ENCODE measurements at places on chromosomes 2 and 18. TPM values are rescaled to one million over a fixed set of nuclear protein-coding genes. Genes with fewer than 3 reads are reported as not detected.

DNA sequence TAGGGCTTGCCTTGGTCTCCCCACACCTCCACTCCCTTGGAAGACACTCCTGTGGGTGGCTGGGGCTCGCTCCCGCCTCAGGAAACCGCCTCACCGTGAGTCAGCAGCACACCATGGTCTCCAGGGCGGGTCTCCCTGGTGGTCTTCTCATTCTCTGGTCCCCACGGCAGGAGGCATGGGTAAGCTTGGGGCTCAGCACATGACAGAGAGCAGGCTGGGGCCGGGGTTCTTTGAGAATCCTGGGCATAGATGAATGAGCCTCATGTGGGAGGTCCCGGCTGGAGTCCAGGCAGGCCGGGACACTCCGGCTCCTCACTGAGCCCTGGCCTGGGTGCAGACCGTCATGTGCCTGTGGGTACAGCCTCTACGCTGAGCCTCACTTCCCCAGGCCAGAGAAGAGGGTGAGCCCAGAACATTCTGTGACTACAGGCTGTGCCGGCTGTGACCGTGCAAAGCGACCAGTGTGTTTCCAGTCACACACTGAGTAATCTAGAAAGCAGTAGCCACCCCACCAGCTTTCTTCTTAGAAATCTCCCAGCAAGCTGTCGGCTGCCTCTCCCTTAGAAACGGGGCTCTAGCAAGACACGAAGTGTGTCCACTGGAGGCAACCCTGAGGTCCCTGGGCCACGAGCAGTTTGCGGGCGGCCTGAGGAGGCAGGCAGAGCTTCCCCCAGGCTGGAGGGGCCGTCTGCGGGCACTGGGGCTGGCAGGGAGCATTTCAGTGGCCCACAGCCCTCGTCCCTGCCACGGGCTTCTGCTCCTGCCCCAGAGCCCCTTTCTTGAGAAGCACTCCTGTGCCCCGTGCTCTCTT lies 93.1 kb downstream of the RHOB start:
- no peak for DNase-seq

Gene CIB4
- polyA plus RNA-seq = not detected

- DNase-seq = peak; percentile 68
These were observed 53.9 kb downstream of the PRKRA start for GRCh38 chr2:178397002-178397605.

DNA sequence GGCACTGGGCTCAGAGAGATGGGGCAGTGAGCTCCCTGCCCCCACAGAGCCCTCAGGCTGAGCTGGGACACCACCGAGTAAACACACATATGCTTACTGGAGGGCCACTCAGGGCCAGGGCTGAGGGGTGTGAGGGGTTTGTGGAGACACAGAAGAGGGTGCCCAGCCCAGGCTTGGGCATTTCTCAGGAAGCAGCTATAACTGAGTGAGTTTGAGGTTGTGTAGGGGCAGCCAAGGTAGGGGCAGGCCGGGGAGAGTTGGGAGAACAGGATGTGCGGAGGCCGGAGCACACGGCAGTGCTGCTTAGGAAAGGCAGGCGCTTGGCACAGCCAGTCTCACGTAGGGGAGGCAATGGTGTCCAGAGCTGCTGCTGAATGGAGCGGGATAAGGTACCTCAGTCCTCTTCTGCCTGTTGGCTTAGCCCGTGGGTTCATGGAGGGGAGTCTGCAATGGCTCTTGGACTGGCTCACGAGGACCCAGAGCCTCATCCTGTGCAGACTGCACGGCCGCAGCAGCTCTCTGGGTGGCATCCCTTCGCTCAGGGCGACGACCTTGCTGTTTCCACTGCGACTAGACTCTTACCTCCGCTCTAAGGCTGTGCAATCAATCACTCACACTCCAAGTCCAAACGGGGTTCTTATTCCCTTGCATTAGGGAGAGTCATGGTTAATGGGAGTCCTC lies 466.1 kb upstream of the HS6ST1 start:
- no peak for DNase-seq

Gene RNF152
- polyA plus RNA-seq = 4.4 TPM

GRCh38 chr18:37551249-37551648 lies 14.3 kb downstream of the CELF4 start:
- no peak for DNase-seq

GRCh38 chr18:46676182-46676835 lies 19.3 kb upstream of the LOXHD1 start:
- no peak for DNase-seq

Gene ASB18
- not detected for polyA plus RNA-seq

DNA sequence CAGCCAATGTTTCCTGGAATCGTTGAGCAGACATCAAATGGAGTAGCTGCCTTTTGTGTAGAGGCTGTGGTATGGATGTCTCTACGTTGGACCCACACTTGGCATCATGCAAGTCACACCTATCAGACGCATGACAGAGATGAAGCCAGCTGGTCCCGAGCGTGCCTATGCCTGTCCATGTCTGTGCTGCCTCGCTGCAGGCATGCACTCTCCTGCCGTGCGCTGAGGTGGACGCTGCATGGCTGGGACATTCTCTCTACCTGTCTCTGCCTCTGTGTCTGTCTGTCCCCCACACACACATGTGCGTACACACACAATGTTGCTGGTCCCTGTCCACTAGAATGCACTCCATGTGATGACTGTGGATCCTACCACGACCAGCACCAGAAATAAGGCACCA lies 514.2 kb upstream of the MYT1L start:
- DNase-seq = no peak

Gene TMEM163
- polyA plus RNA-seq = 25.0 TPM

- DNase-seq = no peak
These were observed 20.4 kb downstream of the MBP start for GRCh38 chr18:77111951-77112746.

Gene GAL3ST2
- polyA plus RNA-seq = not detected

GRCh38 chr2:136863874-136864273 lies 98.5 kb downstream of the THSD7B start:
- no peak for DNase-seq

GRCh38 chr2:20198796-20199632 lies 25.9 kb downstream of the SDC1 start:
- no peak for DNase-seq

Gene SERPINB10
- not detected for polyA plus RNA-seq

Gene TDRD15
- polyA plus RNA-seq = not detected

GRCh38 chr2:106163948-106164545 lies 30.1 kb downstream of the UXS1 start:
- no peak for DNase-seq

Gene LYG2
- not detected for polyA plus RNA-seq

DNA sequence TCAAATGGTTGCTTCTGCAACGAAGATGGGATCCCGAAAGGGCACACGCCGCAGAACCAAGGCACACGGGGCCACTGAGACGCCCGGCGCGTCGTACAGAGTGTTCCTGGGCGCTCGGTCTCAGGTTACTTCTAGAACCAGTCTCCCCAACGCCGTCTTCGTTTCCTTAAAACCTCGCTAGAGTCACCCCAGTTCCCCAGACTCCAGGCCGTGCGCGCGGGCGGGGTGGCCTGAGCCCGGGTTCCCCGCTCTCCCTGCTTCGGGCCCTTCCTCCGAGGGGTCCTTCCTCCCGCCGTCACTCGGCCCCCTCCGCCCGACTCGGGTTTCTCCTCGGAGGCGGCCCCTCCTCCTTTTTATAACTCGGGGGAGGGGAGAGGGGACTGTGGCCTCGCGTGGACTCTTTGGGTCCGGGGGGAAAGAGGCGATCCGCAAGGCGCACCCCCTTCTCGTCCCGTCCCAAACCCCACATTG lies 774 bp upstream of the FZD7 start:
- DNase-seq = peak; percentile 90

DNA sequence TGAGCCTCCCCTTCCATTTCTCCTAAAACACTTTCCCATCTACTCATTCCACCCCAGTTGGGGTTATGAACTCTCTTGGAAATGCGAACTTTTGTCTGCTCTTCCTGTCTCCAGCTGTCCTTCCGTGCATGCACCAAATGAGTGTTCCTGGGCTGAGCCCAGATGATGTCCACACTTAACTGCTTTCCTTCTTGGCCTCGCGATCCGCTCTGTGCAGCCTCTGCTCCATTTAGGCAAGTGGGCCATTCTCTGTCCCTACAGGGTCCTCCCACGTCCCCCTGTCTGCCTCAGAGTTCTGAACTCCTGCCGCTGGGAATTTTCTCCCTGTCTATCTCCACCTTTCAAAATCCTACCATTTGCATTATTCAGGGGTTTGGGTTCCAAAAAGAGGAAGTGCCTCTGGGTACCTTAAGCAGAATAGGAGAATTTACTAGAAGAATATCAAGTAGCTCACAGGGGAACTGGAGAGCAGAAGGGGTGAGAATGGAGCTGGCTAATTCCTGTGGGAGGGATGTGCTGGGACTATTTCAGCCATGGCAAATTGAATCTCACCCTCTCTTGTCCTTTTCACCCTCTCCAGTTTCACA lies 4.7 kb upstream of the NCK2 start:
- no peak for DNase-seq

DNA sequence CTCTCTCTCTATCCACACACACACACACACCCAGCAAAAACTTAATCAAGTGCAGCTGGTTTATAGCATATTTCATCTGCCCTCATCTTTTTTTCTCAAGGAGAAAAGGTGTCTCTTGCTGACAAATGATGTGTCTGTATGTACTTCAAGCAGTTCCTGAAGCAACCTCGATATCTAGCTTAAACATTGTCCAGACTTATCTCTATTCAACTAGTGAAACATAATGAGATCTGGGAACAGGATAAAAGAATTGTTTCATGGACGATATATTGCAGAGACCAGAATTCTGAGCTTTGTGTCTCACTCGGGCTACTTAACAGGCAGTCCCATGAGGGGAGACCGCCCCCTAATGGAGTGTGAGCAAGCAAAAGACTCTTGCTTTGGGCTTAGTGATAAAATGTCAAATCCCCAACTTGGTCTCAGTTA lies 929.2 kb upstream of the SOX11 start:
- DNase-seq = peak; percentile 95

DNA sequence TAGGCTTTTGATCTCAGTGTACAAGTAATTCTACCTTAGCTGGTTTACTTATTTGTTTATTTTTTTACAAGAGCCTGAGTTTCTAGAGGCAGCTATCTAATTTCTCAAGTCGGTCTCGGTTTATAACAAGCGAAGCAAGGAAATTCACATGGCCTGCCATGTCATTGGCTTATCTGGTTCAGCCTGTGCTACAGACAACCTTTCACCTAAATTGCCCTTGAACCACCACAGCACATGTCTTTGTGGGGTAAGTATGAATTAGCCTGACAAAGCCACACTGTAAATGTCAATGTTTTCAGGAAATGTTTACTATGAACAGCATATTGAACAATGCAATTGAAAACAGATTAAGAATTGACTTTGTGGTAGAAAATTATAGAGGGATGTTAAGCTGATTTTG lies 167.1 kb downstream of the PID1 start:
- no peak for DNase-seq

Gene DSC1
- not detected for polyA plus RNA-seq

DNA sequence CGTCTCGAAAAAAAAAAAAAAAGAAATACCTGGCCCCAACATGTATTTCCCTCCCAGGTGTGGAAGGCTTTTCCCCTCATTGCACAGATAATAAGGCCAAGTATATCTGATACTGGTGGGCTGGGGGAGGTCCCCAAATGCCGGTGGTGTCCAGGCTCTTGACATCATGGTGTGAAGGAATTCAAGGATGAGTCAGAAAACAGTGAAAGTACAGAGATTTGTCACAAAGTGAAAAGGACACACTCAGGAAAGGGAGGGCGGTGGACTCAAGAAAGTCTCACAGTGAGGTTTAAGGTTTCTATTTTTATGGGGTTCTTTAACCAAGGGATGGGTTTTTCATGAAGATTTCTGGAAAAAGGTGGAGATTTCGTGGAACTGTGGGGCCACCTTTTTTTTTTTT lies 37.8 kb upstream of the FZD5 start:
- DNase-seq = no peak

DNA sequence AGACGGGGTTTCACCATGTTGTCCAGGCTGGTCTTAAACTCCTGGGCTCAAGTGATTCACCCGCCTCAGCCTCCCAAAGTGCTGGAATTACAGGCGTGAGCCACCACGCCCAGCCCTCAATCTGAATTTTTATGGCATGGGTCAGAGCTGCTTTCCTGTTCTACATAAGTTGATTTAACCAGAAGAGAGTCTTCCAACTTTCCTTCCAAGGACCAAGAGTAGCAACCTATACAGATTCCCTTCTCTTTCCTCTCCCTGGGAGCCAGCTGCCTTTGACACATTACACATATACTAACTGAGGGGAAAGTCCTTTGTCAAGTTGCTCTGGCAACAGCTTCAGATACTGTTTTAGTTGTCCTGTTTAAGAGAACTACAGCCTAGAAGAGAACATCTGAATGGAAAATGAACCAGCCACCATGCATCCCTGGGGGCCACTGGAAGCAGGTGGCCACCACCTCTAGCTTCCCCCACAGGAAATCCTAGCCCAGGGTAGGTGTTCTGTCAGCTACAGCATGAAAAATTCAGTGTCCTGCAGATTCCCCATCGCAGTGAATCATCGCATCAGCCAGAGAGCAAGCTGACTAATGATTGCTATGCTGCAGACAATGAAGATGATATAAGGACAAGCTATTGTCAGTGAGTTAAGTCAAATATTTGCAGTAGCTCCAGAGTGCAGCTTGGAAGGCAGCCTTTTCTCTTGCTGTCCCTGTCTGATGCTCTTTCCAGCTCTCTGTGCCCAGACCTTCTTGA lies 62.9 kb downstream of the POMC start:
- no peak for DNase-seq

Gene ADD2
- 0.53 TPM for polyA plus RNA-seq

DNA sequence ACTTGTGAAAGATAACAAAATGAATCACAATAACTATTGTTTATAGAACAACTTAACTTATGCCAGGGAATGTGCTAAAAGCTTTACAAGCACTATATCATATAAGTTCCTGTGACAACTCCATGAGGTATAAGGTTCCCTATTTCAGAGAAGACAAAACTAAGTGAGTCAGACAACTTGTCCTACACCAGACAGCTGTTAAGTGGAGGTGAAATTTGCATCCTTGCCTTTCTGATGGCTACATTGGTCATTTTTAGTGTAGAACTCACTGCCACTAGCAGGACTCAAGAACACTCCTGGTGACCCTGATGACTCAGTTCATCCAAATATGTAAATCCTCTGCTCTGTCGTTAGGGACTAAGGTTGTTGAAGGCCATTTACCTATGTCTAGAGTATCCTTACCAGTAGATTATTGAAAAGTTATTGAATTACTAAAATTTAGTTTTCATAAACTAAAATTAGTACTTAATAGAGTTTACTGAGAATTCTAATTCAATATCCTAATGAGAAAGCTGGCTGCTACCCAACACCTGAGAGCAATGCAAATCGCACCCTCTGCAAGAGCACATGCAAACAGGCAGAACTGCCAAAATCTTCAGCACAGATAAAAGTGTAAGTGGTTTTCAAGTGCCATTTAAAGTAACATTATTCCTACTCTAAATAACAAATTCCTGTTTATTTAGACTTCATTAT lies 636.2 kb downstream of the NRXN1 start:
- no peak for DNase-seq

- no peak for DNase-seq
These were observed 13.8 kb downstream of the MLPH start for GRCh38 chr2:237500681-237501424.

Gene MROH2A
- not detected for polyA plus RNA-seq

GRCh38 chr2:28648147-28648546 lies 103.5 kb upstream of the PPP1CB start:
- DNase-seq = no peak

- no peak for DNase-seq
These were observed 63.9 kb downstream of the TRPM8 start for GRCh38 chr2:233980955-233981561.
